ENCODE measurements at places on chromosomes 3 and 15.

GRCh38 chr3:11718637-11719405, 75.1 kb upstream of the VGLL4 start:
- DNase-seq: peak; percentile 74

- DNase-seq: no peak
These were observed 226.9 kb upstream of the CHRNA7 start for GRCh38 chr15:31803388-31803884.

GRCh38 chr3:197253238-197253947, 45.0 kb downstream of the DLG1 start:
- no peak for DNase-seq

DNA sequence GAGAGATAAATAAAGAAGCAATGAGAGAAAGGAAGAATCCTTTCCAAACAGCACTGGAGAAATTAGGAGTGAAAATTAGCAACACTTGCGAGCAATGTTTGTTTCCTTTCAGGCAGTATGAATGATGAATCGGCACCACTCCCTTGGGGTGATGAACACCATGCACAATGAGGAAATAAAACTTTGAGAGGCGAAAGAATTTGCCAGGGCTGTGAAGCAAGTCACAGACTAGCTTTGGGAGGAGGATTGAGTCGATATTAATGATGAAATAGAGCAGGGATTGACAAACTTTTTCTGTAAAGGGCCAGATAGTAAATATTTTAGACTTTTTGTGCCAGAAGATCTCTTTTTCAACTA, 237.7 kb downstream of the AGBL1 start:
- DNase-seq: no peak

- no peak for DNase-seq
These were observed 27.3 kb downstream of the DUT start for GRCh38 chr15:48358229-48359152.

DNA sequence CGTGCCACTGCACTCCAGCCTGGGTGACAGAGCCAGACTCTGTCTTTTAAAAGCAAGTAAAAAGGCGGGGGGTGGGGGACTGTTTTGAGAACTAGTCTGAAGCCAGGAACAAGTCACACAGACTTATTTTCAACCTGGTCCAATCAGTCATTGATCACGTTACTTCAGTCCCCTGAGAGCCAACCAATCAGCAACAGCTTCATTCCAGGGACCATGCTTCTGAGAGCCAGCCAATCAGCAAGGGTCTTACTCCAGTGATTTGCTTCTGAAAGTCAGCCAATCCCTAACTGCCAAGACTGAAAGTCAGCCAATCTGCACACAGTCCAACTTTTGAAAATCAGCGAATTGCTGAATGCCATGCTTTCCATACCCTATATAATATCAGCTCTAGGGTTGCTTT, 48.6 kb upstream of the C15orf39 start:
- DNase-seq: no peak

DNA sequence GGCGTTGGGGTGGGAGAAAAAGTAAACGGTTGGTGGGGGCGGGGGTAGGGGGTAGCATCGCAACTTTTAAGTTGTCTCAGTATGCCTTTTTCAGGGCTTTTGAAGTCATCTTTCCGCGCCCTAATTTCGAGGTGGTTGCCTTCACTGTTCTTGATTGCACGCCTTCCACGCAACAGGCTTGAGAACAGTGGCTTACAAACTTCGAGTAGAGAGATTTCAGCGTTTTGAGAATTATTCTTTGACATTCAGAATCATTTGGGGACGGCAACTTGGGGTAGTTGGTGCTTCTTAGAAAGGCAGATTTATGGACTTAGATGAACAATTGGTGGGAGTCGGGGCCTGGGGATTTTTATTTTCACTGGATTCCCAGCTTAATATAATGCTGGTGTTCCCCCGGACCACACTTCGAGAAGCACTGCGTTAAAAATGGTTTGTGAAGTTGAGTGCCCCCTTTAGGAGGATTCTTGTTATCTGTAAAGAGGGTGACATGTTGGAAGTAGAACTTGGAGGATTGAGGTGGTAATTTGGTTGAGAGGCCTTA, 880 bp downstream of the PPP4R2 start:
- no peak for DNase-seq
